ENCODE measurements at places on chromosomes 5 and 9.

DNA sequence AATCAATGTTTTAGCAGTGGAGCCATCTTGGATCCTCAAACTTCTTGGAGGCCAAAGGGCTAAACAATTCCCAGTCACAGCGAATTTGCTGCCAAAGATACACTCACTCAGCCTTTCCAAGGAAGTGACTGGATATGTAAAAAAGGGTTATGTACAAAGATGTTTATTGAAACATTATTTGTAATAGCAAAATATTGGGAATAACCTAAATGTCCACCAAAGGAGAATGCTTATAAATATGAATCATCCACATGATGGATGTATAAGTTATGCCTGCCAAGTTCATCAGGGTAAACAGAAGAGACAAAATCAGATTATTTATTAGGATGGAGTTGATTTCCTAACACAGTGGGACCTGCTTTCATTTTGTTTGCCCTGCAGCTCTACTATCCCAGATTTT, 145.2 kb upstream of the ABCA1 start:
- DNase-seq = no peak

- DNase-seq = no peak
Measured at GRCh38 chr5:60183881-60184280, 290.4 kb upstream of the PDE4D start.

DNA sequence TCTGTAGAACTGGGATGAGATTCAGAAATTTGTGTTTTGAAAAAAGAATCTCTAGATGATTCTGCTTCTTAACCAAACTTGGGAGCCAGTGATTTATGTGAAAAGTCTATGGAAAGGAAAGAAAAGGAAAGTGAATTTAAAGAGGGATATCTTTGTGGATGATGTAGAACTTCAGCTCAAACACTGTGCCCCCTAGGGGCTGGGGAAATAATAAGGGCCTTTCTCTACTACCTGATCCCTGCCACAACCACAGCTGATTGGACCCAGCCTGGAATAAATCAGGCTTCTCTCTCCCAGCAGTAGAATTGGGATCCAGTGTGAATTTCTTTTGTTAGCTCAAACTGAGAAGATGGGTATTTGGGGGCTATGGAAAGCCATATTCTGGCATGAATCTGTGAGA, 155.0 kb downstream of the PRELID2 start:
- DNase-seq = no peak

- DNase-seq = no peak
Measured at GRCh38 chr5:23755906-23756305, 248.5 kb downstream of the PRDM9 start.

DNA sequence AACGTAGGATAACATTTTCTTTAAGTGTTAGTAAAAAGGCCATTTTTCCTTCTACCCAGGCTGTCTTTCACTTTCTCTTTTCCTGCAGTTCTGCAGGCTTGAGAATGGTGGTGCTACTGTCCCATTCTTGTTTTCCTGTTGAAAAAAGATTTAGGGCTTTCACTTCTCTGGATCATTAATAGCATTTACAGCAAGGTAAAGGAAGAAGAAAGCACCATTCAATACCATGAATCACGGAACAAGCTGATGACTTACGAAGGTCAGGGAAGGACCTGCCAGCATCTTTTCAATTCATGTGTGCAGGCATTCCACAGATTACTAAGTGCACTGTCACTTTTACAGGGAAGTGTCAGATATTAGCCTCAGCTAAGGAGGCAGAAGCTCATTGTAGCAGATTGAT, 292.8 kb downstream of the YTHDC2 start:
- DNase-seq = no peak

DNA sequence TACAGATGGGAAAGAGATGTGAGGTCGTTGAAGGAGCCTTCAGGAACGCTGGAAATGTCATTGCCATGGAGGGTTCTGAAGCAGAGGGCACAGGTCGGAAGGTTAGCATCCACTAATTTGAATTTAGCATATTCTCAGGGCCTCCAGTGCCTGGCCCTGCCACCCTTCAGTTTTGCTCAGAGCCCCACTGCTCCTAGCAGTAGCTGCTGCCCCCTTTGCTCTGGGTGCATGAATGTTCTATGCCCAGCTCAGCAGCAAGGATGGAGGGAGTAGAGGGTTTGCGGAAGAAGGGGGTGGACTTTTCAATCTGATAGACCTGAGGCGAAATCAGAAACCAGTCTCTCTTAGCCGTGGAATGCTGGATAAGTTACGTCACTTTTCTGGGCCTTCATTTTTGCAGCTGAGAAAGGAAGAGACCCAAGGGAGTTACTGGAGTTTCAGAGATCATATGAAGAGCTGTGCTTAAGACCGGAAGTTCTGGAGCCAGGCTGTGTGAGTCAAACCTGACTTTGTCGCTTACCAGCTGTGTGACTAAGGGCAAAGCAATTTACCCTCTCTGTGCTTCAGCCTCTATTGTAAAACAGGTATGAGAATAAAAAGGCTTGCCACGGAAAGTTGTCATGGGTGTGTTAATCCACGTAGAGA, 133.2 kb upstream of the PANK3 start:
- DNase-seq = no peak

- DNase-seq = no peak
Measured at GRCh38 chr9:35526087-35526801, 36.3 kb downstream of the RUSC2 start.

- DNase-seq = no peak
Measured at GRCh38 chr9:121542025-121542424, 42.4 kb upstream of the GGTA1 start.

GRCh38 chr5:23451156-23451555, 56.3 kb upstream of the PRDM9 start:
- DNase-seq = no peak

DNA sequence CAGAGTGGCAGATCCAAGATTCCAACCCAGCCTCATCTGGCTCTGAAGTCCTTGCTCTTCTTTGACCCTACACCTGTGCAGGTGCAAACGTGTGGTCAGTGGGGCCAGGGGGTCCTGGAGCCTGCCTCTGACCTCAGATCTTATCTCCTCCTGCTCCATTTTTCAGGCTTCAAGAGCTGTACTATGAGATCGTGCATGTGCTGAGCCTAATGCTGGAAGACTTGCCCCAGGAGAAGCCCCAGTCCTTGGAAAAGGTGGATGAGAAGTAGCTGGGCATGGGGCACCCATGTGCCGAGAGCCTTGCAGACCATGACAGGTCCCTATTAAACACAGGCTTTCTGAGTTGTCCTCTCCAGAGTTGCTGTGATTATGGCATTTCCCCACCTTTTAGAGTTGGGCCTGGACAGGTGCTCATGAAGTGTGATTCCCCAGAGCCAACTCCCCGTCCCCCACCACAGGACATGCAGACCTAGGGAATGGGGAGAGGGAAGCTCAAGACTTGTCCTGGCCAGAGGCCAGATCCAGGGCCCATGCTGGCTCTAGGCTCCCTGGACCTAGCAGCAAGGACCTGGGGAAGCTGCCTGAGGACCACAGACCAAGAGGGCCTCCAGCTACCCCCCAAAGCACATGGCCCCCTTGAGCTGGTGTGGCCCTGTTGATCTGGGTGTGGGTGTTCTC, 22.5 kb downstream of the PITX1 start:
- no peak for DNase-seq

DNA sequence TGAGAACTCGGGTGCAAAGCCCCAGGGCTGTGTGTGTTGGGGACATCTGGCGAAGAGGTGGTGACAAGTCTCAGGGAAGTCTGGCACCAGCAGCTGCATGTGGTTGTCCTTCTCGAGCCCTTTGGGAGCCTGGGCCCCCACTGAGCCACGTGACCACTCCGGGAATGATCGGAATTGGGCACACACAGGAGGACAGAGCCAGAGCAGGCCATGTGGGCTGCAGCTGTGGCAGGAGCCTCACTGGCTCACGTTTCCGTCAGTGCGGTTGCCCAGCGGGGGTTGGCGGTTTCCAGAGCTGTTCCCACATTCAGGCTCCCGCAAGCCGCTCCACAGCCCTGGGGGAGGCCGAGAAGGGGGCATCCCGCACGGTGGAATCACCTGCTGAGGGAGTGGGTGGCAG, 6.8 kb upstream of the CEL start:
- no peak for DNase-seq

GRCh38 chr5:172499287-172499686, 45.0 kb upstream of the SH3PXD2B start:
- no peak for DNase-seq

GRCh38 chr5:98301547-98301946, 471.9 kb upstream of the RGMB start:
- DNase-seq = no peak

DNA sequence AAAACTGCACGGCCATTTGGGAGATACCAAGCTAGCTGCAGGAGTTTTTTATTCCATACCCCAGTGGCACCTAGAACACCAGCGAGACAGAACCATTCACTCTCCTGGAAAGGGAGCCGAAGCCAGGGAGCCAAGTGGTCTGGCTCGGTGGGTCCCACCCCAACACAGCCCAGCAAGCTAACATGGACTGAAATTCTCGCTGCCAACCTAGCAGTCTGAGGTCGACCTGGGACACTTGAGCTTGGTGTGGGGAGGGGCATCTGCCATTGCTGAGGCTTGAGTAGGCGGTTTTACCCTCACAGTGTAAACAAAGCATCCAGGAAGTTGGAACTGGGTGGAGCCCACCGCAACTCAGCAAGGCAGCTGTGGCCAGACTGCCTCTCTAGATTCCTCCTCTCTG, 108.9 kb upstream of the CHD1 start:
- peak; percentile 11 for DNase-seq

DNA sequence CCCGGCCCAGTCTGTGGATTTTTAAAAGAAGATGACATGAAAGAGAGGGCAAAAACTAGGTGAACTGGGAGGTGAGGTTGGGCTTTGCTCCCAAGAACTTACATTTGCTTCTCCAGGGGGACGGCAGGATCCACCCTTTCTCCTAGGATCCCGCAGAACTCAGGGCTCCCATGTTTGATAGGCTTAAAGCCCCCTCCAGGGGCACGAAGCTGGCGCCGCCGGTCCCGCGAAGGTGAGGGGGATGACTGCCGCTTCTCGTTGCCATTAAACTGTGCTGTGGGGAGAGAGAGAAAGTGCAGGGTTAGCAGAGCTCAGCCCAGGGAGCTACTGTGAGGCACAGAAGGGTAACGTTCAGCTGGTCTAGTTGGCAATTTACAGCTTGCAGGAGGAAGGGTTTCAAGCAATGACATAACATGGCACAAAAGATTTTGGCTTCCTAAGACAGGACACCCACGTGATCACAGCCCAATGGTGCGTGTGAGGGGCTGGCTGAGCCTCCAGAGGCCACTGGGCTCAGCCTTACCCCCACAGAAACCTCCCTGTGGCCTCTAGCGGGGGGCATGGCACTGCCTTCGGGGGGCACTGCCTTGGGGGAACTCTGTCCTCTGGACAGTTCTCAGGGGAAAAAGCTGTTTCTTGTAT, 52.0 kb upstream of the SLC25A51 start:
- DNase-seq = no peak

GRCh38 chr9:116133163-116133562, 20.4 kb upstream of the PAPPA start:
- DNase-seq = no peak

DNA sequence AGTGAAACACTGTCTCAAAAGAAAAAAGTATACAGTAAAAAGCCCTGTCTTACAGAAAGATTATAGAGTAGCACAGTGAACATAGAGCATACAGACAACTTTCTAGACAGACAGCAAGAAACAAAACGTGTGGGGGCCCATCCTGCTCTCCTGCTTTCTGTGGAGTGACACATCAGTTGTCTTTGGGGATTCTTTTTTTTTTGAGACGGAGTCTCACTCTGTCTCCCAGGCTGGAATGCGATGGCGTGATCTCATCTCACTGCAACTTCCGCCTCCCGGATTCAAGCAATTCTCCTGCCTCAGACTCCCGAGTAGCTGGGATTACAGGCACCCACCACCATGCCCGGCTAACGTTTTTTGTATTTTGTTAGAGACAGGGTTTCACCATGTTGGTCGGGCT, 14.9 kb downstream of the CDHR2 start:
- DNase-seq = no peak

GRCh38 chr9:78239506-78239905, 3.6 kb downstream of the CEP78 start:
- DNase-seq = no peak

DNA sequence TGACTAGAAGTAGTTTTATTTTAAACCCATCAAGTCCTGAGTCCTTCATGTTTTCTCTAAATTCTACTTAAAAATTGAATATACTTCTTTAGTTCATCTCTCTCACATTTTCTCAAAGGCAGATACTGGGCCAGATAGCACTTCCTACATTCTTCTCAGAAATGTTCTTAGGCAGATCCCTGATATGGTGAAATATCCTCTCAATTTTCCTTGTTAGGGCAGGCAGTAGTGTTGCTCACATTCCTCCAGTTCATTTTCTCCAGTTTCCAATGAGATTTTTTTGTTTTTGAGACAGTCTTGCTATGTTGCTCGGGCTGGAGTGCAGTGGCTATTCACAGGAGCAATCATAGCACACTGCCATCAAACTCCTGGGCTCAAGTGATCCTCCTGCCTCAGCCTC, 5.7 kb downstream of the GCNT1 start:
- no peak for DNase-seq

- DNase-seq = no peak
Measured at GRCh38 chr5:114099161-114099560, 262.7 kb upstream of the KCNN2 start.

- no peak for DNase-seq
Measured at GRCh38 chr9:4935001-4935672, 49.9 kb upstream of the JAK2 start.

GRCh38 chr9:107597743-107598217, 108.2 kb upstream of the KLF4 start:
- no peak for DNase-seq

DNA sequence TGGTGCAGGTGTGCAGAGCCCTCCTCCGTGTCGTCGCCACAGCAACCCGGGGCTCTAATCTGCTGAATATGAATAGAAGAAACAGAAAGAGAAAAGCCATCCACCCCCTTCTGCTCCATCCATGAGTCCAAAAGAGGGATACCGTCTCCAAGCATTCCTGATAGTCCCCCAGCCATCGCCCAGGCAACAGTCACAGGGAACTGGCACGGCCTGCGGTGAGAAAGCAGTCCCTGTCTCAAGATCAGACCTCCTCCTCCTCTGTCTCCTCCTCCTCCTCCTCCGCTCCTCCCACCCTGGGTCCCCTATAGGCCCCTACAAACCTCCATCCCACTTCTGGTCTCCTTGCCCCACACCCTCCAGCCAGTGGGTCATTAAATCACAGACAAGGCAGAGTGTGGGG, 308.1 kb upstream of the MPDZ start:
- no peak for DNase-seq

GRCh38 chr5:117682416-117682815, 1107.8 kb upstream of the SEMA6A start:
- DNase-seq = no peak

- no peak for DNase-seq
Measured at GRCh38 chr5:72596956-72597355, 89.7 kb upstream of the ZNF366 start.

DNA sequence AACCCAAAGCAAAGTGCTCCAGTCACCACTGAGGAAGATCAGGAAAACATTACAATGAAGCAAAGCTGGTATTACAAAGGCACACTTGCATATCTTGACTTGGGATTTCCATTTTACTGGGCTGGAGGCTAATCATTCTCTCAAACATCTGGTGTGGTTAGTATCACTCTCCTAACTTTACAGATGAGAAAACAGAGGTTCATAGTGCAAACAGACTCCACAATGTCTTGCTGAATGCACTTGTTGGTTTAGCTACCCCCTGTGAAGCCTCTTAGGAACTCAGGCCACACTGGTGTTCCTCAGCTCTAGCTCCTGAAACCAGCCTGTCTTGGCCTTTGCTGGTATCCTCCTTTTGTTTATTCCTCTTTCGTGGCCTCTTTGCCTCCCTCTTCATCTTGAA, 29.5 kb upstream of the SMAD5 start:
- no peak for DNase-seq

- no peak for DNase-seq
Measured at GRCh38 chr9:127534931-127535330, 77.1 kb upstream of the STXBP1 start.

GRCh38 chr9:108297073-108297472, 558.7 kb downstream of the ACTL7B start:
- no peak for DNase-seq

- no peak for DNase-seq
Measured at GRCh38 chr9:72579190-72579589, 57.8 kb downstream of the TMC1 start.

All from activated T-cell treated with anti-CD3 and anti-CD28 coated beads, Interleukin-2, amount 50 U/mL, for 4 hours (primary cell).